SK-N-SH treated with all-trans-retinoic acid at 6 μM for 48 hours (cell line): ENCODE measurements at places on chromosomes 3 and 15.

GRCh38 chr3:113204371-113204770 lies 7.0 kb upstream of the BOC start:
- ATAC-seq: no peak

- ATAC-seq: peak; percentile 87
Observed at GRCh38 chr15:55799291-55800212, 56.6 kb upstream of the PRTG start.

DNA sequence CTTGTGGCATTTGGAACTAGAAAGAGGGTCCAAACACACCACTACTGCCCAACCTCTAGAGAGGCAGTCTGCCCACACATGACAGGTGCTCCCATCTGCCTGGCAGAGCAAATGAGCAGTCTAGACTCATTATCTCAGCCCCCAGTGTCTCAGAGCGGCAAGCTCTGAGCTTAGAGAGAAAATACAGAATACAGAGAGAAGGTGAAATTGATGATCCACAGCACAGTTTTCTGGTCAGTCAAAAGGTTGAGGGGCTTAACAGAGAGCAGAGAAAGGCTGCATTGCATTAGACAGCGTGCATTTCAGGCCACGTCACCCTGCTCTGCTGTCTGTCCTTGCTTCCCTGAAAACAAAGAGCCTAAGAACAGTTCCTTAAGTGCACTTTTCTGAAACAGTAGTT lies 135.1 kb downstream of the KCNMB2 start:
- ATAC-seq: no peak

DNA sequence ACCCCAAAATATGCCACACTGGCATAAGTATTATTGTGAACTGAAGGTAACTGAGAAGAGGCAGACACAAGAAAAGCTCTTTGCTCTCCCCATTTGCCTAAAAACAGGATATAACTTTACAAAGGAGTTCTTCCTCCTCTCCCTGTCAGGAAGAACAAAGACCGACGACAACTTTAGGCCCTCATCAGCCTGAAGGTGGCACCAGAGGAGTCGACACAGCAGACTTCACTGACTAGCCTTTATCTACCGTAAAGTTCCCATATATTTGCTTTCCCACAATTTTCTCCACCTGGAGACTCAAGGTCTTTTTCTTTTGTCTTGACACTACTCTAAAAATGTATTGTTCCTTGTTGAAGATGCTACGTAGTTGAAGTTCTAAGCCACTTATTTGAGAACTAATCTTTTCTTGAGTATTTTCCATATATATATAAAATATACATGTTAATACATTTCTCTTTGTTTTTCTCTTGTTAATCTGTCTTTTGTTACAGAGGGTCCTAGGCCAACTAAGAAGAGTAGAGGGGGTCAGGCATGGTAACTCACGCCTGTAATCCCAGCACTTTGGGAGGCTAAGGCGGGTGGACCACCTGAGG lies 16.2 kb upstream of the XIRP1 start:
- peak; percentile 95 for ATAC-seq

- no peak for ATAC-seq
Observed at GRCh38 chr3:126378341-126378751, 16.4 kb upstream of the CFAP100 start.

DNA sequence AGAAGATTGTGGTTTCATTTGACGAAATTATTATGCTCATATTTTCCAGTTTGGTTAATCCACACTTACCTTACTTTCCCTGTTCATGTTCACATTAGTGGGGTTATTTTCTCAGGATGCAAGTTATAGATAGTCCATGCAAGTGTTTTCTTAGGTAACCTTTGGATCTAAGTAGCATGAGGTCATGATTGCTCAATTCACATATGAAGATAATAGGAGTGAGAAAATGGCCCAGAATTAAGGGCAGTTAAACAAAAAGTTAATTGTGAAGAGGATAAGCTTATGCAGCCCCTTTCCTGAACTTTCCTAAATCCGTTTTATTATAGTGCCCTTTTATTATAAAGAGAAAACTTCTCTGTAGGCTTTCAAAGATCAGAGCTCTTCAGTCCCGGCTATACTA lies 83.4 kb downstream of the CD200R1L start:
- ATAC-seq: no peak

DNA sequence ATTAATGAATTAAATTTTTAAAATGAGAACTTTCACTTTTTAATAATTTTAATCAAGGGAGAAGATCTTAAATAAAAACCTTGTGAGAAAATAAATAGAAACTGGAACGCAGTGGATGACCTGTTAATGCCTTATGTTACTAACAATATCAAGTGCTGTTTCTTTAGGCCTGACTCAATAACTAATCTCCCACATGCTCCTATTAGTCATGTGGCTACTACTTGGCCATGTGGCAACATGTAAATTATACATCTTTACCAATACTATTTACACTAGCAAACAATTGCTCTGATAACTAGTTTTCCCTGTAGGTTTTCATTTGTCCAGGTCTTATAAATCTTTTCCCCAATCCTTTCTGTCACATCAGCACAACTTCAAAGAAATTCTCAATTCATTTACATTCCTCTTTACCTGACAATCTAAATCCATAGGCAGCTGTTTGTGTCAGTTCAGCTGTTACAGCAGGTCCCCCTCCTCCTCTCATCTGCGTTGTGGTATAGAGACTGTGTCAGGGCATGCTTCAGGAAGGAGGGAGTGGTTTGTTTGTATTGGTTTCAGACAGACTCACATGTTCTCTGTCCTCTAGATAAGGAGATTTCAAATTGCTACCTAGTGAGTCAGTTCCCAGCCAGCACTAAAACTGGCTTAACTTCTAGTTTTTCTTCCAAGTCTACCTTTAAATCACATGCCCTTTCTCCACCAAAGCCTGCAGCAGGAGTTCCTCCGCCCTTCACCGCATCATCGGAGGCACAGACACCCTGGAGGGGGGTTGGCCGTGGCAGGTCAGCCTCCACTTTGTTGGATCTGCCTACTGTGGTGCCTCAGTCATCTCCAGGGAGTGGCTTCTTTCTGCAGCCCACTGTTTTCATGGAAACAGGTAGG lies 11.3 kb upstream of the C3orf52 start:
- ATAC-seq: peak; percentile 99

DNA sequence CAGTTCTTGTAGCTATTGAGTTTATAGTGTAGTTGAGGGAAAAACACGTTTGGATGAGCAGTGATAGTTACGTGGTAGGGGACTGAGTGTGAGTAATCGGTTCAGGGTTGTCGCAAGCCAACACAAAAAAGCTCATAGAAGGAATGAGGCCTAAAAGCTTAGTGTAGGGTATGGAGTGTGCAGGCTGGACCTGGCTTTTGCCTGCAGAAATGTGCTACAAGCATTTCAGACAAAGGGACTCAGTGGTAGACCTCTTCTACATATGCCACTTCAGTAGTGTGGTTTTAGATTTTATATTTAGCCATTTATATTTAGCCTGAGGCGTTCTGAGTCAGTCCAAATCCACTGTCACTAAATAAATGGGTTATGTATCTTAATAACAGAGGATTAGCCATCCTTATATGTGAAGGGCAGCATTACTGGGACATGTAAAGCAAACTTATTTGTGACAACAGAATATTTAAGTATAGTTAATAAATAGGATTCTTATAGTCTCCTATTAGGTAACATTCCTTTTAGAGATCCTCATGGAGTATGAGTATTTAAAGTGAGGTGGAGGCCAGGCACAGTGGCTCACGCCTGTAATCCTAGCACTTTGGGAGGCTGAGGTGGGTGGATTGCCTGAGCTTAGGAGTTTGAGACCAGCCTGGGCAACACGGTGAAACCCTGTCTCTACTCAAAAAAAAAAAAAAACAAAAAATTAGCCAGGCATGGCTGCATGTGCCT lies 21.8 kb downstream of the ATP2C1 start:
- no peak for ATAC-seq

GRCh38 chr3:27431116-27431515 lies 53.1 kb downstream of the SLC4A7 start:
- peak; percentile 99 for ATAC-seq

DNA sequence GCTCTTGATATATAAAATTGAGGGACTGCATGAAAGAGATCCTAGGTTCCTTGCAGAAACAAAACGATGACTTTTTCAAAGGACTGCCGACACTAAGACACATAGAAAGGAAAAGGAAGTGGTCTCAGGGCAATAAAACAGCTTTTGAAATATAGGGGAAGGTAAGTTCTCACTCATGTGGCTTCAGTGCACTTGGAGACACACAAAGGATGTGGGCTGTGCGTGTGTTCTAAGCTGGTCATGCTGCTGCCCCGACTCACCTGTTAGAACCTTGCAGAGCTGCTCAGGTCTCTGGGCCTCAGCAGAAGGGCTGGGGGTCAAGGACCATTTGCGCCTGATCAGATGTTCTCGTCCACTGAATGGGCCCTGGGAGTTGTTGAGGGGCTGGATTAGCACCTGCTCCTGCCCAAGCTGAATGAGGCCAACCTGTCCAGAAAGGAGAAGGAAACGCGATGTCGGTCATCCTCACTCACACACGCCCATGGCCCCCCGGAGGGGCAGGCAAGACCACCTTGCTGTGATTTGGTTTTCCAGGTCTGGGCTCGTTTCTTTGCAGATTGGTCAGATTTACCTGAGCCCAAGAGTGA lies 11.1 kb downstream of the ADAMTS17 start:
- ATAC-seq: no peak

- no peak for ATAC-seq
Observed at GRCh38 chr15:101049282-101049681, 130.1 kb downstream of the LRRK1 start.

GRCh38 chr15:81297603-81298575 lies 26.1 kb downstream of the STARD5 start:
- no peak for ATAC-seq

DNA sequence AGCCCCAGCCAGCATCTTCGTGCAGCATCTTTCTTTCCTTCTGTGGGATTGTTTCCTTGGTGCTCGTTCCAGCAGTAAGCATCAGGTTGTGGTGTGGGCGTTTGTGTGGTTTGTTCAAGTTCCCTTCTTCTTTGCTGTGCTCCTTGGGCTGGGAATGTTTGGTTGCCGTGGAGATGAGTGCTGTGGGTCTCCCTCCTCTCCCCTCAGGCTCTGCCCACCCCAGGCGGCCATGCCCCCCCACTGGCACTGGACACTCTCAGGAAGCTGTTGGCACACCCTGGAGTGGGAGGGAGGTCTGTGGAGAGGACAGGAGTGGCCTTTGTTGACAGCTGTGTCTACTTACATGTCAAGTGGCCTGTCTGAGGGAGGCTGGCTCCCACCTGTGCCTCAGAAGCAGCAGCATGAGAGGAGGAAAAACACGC lies 46.5 kb upstream of the SACM1L start:
- ATAC-seq: peak; percentile 34

DNA sequence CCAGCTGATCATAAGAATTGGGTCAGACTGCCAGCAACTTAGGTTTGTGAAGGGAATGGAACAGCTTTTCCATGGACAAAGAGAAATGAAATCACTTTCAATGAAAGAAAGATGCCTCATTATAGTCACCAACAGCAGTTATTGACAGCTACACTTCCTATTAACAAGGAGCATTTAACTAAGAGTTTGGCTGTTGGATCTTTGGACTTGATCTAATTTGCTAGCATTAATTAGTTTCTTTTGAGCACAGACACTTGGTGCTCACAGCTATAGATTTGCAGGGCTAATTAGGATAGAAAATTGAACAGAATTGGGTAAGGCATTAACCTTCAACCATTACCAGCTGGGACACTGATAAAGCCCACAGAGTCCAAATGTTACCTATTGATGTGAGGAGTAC lies 24.2 kb downstream of the CMC1 start:
- ATAC-seq: no peak

GRCh38 chr3:10283638-10284037 lies 9.1 kb downstream of the GHRL start:
- ATAC-seq: no peak

DNA sequence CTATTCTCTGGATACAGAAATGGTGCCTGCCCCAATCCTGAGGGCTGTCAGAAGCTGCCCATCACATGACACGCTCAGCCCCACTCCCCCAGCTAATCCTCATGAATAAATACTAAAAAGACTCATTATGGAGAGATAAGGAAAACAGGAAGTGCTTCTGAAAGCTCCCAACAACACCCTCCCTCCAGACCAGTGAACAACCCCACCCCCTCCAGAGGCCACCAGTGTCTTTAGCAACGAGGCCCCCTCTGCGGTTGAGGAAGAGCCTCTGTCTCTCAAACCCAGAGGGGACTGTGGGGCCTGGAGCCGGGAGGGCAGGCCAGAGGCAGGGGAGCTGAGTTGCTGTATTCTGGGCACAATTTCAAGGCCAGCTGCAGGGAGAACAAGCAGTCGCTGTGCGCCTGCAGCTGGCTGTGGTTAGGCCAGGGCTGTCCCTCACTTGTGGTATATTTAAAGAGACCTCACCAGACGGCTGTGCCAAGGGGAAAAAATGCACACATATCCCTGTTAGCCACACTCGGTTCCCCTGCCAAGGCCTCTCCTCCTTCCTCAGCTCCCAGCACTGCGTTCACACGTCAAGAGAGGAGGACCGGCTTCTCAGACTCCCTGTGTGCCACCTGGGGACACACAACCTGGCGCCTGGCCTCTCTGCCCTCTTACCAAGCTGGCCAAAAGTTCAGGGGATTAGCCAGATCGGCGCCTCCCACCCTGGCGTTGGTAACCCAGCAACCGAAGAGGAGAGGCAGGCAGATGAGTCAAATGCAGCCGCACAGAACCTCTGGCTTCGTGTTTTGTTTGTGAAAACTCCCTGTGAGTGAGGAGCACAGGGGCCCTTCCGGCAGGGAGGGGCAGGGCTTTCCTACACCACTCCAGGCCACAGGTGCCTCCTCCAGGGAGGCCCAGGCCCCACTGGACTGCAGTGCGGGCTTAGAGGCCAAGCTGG lies 101.2 kb upstream of the ETV5 start:
- ATAC-seq: peak; percentile 36; the same call in 2 of the 3 replicates

GRCh38 chr3:120066634-120067033 lies 27.6 kb downstream of the GSK3B start:
- no peak for ATAC-seq

DNA sequence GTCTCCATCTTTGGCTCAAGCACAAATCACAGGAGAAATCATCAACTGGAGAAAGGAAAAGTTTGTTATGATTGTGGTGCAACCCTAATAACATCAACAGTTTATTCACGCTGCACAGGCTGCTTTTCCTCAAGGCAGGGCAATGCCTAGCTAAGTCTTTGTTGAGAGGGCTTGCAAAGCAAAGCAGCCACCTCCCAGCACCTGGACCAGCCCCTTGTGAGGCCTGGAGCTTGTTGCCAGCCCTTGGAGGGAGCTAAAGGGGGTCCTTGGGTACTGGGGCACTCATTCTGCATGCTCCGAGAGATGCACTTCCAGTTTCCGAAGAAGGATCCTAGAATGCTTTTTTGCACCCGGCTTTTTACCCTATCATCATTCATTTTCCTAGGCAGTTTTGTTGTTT lies 288.2 kb downstream of the CLSTN2 start:
- no peak for ATAC-seq
